ENCODE measurements at places on chromosomes 7 and 10.
A peak's percentile ranks its signal among the peaks of the same experiment; 100 is the strongest.

GRCh38 chr10:77204171-77204570, 433.4 kb downstream of the KCNMA1 start:
- no peaks in the 10 kb centered on the region for H3K27me3 ChIP-seq
- H3K4me3 ChIP-seq, result no peak overlapping the region
- no peak overlapping the region for H3K27ac ChIP-seq
- H3K4me1 ChIP-seq, result peaks cover 36% of the 10 kb centered on the region
- H3K36me3 ChIP-seq, result no peaks in the 10 kb centered on the region
- DNase-seq, result no peak

DNA sequence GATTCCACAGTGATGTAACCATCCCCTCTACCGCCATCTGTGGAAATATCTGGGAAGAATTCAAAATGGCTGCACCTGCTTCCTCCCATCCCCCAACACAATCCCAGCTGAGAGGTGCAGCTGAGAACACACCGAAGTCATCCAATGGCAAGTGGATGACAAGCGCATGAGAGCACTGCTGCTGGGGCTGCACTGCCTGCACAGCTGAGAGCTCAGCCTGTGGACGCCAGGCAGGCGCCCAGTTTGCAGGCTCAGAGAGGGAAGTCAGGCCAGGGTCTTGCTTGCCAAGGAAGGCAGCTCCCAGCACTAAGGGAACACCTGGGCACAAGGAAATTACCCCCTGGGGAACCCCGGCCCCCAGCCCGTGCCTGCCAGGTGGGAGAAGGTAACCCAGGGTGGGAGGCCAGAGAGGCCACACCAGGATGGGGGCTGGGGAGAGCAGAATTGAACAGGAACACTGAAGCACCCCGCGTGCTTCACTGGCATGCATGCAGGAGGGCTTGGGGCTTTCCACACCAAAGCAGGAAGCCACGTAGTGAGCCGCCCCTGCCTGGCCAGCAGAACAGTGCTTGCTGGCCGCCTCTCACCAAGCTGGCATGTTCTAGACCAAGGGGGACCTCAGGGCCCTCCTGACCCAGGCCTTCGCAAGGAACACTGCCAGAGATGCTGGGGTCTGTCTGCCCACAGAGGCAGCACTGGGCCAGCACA, 46.2 kb downstream of the FAM53B start:
- no peaks in the 10 kb centered on the region for H3K36me3 ChIP-seq
- peaks cover 79% of the 10 kb centered on the region for H3K4me1 ChIP-seq
- no peak for DNase-seq
- H3K4me3 ChIP-seq, result no peak overlapping the region

DNA sequence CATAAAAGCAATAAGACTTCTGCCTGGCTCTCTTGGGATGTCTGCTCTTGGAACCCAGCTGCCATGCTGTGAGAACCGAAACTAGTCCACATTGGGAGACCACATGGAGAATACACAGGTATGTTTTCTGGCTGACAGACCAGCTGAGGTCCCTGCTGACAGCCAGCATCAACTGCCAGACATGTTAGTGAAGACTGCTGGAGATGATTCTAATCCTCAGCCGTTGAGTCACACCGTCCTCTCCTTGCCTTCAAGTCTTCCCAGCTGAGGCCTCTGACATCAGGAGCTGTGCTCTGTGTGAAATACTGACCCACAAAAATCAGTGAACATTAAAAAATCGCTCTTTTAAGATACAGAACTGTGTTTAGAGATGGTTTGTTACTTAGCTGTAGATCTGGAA, 36.9 kb upstream of the AGR2 start:
- no peak for DNase-seq
- H3K27me3 ChIP-seq, result no peaks in the 10 kb centered on the region
- no peak overlapping the region for H3K27ac ChIP-seq
- no peaks in the 10 kb centered on the region for H3K4me1 ChIP-seq

DNA sequence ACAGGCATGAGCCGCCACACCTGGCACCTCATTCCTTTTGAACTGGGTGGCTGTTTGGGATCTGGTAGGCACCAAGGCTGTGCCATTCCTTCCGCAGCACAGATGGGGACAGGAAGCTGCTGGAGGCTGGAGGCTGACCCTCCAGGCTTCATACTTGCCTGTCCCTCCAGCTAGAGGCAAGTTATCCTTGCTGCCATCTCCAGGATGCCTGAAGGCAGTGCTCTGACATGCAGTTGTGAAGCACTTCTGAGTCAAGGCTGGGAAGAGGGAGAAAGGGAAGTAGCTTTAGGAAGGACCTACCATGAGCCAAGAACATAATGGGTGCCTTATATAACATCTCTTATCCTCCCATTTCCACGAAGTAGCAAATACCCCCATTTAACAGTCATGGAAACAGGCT, 9.5 kb downstream of the MARVELD1 start:
- no peak for DNase-seq
- H3K27me3 ChIP-seq, result no peaks in the 10 kb centered on the region
- H3K36me3 ChIP-seq, result no peaks in the 10 kb centered on the region
- no peak overlapping the region for H3K4me3 ChIP-seq

DNA sequence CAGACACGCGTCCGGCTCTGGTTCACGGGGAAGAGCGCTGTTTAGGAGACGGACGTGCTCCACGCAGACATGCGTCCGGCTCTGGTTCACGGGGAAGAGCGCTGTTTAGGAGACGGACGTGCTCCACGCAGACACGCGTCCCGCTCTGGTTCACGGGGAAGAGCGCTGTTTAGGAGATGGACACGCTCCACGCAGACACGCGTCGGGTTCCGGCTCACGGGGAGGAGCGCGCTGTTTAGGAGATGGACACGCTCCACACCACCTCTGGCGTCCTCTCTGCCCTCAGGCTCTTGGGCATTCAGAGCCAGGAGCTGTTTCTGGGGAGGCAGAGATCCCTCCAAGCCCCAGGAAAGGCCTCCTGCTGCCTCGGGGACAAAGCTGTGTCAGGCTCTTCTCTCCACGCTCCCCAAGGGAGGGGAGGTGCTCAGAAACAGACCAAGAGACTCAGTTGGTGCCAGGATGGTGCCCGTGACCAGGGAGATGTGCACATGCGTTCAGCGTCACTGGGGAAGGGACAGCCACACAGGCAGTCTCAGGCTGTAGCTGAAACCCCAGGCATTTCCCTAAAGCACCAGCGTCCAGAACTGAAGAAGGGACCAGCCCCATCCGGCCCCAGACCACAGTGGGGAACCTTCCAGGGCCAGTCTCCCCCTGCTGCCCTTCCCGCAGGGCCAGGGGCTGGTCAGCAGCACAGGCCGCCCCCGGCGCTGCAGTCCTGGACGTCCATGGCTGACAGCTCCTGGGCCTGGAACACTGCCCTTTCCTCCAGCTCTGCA, 175.6 kb downstream of the ELFN1 start:
- H3K27ac ChIP-seq, result no peak overlapping the region
- peak; percentile 3 for DNase-seq
- H3K36me3 ChIP-seq, result no peaks in the 10 kb centered on the region
- no peaks in the 10 kb centered on the region for H3K4me1 ChIP-seq
- H3K27me3 ChIP-seq, result no peaks in the 10 kb centered on the region
- H3K4me3 ChIP-seq, result no peak overlapping the region

DNA sequence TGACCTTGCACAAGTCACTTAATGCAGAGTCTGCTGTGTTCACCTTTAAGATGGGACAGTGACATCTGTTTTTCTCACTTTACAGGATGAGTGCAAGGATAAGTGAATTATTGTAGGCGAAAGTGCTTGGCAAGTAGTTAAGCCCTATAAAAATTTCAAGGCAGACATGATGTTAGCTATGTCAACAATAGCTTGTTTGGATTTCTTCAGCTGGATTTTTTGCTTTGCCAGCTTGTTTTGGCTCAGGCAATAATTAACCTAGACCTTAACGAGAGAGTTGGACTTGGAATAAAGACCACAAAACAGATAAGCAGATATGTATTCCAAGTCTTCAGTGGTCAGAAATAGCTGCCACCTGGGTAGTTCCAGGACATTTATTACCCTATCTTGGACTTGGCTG, 255.2 kb downstream of the ARL4A start:
- no peaks in the 10 kb centered on the region for H3K36me3 ChIP-seq
- DNase-seq, result no peak
- peaks cover 8% of the 10 kb centered on the region for H3K4me1 ChIP-seq
- H3K27ac ChIP-seq, result no peak overlapping the region

DNA sequence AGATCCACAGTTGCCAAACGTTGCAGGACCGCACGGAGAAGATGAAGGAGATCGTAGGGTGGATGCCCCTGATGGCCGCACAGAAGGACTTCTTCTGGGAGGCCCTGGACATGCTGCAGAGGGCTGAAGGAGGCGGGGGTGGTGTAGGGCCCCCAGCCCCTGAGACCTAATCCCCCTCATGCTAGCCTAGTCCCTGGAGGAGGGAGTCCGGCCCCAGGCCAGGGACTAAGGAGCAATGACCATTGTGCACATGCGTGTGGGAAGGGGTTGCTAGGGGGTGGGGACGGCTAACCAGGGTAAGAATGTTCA, 1.5 kb upstream of the PCOLCE start:
- DNase-seq, result no peak
- H3K27me3 ChIP-seq, result no peaks in the 10 kb centered on the region
- H3K4me3 ChIP-seq, result no peak overlapping the region

GRCh38 chr7:55350281-55350680, 14.9 kb upstream of the LANCL2 start:
- H3K4me3 ChIP-seq, result no peak overlapping the region
- H3K36me3 ChIP-seq, result no peaks in the 10 kb centered on the region
- no peak for DNase-seq
- H3K27me3 ChIP-seq, result no peaks in the 10 kb centered on the region
- H3K4me1 ChIP-seq, result no peaks in the 10 kb centered on the region

DNA sequence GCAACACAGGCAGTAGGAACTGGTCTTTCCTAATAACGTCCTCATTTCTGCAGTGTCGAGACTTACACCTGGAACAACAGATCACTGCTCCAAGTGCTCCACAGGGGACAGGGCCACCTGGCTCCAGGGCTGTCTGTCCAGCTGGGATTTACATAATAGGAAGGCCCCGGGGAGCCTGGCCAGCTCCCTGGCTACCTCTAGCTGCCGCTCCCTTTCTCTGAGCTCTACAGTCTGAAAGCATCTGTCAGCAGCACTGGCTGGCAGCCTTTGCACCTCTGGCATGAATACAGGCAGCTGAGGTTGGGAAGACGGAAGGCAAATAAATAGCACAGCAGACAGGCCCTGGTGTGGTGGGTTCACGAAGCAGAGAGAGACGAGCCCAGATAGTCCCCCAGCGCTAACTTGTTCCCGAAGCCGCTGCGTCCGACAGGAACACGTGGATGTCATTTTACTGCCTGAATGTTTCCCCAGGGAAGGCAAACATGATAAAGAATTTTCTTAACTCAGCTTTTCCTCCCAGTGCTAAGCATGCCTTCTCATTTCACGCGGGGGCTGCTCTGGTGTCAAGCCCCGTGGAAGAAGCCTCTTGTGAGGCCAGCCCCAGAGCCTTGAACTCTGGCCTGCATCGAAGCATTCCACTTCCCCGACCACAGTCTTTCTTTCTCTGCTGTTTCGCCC, 105.4 kb downstream of the ITIH5 start:
- no peak overlapping the region for H3K27ac ChIP-seq
- peaks cover 27% of the 10 kb centered on the region for H3K4me1 ChIP-seq
- peak; percentile 73 for DNase-seq
- no peaks in the 10 kb centered on the region for H3K27me3 ChIP-seq

DNA sequence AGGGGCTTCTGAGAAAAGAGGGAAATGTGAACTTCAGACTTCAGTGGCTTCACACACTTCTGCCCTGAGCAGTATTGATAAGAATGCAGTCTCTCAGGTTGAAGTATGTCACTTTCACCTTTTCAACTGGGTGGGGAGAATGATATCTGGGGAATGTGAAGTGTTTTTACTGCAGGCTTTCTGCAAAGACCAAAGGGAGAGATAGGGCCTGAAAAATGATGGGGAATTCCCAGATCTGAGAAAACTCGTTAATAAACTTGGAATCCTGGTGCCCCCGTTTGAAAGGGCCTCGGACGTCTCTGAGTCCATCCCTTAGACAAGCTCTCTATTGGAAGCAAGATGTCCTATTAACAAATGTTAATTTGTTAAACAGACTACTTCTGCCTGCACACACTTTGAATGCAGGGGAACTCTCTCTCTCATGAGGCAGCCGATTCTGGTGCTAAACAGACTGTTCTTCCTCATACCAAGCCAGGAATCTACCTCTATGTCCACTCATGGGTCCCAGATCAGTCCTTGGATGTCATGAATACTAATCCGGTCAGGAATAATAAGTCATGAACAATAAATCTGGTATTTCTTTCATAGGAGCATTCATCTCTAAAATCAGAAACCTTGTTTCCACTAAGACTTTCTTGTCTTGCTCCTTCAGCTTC, 193.6 kb downstream of the JCAD start:
- DNase-seq, result no peak
- H3K27me3 ChIP-seq, result no peaks in the 10 kb centered on the region
- H3K4me1 ChIP-seq, result peaks cover 22% of the 10 kb centered on the region
- H3K36me3 ChIP-seq, result no peaks in the 10 kb centered on the region
- H3K27ac ChIP-seq, result no peak overlapping the region
- H3K4me3 ChIP-seq, result no peak overlapping the region

DNA sequence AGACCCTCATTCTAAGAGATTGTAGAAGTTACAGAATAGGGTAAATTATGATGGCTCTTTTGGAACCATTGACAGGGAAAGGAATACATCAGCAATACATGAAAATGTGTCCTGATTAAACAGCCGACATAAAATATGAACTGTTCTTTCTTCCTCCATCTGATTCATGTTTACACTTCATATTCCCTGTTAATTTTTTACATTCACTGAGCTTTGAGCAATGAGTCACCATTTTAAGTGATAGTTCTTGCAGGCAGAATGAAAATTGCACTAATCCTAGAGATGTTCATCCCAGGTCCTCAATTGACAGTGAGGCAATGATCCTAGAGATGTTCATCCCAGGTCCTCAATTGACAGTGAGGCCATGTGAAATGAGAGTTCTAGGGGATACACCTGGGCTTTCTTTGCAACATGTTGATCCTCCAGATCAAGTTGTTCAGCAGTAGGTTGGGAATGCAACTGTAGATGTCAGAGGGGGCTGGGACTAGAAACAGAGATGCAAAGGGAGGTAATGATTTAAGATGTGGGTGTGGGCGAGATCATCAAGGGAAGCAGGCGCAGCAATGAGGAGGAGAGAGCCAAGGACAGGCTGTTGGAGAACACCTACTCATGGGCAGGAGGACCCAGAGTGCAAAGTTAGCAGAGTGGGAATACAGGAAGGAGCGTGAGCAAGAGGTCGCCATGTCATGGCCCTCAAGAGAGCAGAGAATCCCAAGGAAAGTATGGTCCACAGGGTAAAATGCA, 138.7 kb downstream of the ZNF365 start:
- H3K4me3 ChIP-seq, result no peak overlapping the region
- DNase-seq, result no peak
- no peaks in the 10 kb centered on the region for H3K27me3 ChIP-seq
- no peaks in the 10 kb centered on the region for H3K4me1 ChIP-seq
- no peak overlapping the region for H3K27ac ChIP-seq
- no peaks in the 10 kb centered on the region for H3K36me3 ChIP-seq

GRCh38 chr10:71651928-71652327, 67.7 kb downstream of the C10orf105 start:
- H3K36me3 ChIP-seq, result no peaks in the 10 kb centered on the region
- DNase-seq, result no peak
- peaks cover 4% of the 10 kb centered on the region for H3K4me1 ChIP-seq
- no peaks in the 10 kb centered on the region for H3K27me3 ChIP-seq
- no peak overlapping the region for H3K27ac ChIP-seq

- no peak for DNase-seq
- no peaks in the 10 kb centered on the region for H3K36me3 ChIP-seq
- H3K4me1 ChIP-seq, result peaks cover 3% of the 10 kb centered on the region
These were observed 32.6 kb downstream of the PIP4K2A start for GRCh38 chr10:22681783-22682183.

GRCh38 chr7:38160003-38160571, 18.0 kb upstream of the STARD3NL start:
- H3K36me3 ChIP-seq, result no peaks in the 10 kb centered on the region
- H3K27me3 ChIP-seq, result no peaks in the 10 kb centered on the region
- no peak for DNase-seq
- H3K4me3 ChIP-seq, result no peak overlapping the region
- H3K4me1 ChIP-seq, result no peaks in the 10 kb centered on the region
- no peak overlapping the region for H3K27ac ChIP-seq

All from gastrocnemius medialis (tissue), 4 donors.